Adipocyte (in vitro differentiated cells): ENCODE measurements at places on chromosomes 2 and 18.
A peak's percentile ranks its signal among the peaks of the same experiment; 100 is the strongest.

- DNase-seq = peak; percentile 49
Observed at GRCh38 chr18:27839141-27839540, 337.8 kb downstream of the CDH2 start.

- peak; percentile 17 for DNase-seq
Observed at GRCh38 chr2:9286554-9287399, 80.2 kb downstream of the ASAP2 start.

DNA sequence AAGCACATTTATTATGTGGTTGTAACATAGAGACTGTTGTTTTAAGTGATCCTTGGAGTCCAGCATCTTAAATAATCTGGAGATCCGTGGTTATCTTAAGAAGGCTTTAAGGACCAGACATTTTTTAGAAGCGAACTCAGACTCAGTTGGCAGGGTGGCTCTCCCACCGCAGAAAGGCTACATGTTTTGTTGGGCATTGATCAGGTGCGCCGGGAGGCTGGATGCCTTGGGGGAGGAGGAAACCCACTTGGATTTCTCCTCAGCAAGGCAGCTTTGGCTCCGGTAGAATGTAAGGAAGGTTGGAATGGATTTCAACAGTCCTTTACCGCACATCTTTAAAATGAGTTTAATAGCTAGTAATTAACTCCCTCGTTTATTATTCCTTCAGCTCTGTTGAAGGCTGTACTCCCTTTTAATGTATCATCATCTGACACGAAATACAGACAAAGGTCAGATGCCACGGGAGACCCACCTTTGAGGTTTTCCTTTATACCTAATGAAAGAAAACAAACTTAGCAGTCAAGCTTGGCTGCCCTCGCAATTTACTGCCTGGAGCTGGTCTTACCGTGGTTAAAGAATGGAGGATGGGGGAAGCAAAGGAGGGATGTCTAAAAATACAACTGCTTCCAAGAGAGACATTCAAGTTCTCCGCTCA is 1.2 kb downstream of the TMEM200C start:
- no peak for DNase-seq

- DNase-seq = no peak
Observed at GRCh38 chr2:219641390-219642068, 14.1 kb downstream of the SLC4A3 start.

DNA sequence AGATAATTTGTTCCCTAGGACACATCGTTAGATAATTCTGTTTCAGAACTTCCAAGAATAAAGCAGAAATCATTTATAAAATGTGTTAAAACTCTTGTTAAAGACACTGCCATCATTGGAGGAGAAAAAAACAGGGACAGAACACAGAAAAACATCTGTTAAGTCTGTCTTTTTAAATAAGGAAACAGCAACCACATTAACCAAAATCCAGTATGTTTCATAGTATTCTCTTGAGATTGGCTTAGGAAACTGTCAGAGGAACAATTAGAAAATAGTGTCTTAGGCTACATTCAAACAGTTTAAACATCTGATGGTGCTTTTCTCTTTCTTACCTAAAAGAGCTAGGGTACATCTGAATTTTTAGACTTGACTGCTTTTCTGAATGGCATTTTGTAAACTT is 81.6 kb downstream of the PMS1 start:
- DNase-seq = no peak

- DNase-seq = no peak
Observed at GRCh38 chr2:70505613-70506391, 47.8 kb downstream of the TGFA start.

DNA sequence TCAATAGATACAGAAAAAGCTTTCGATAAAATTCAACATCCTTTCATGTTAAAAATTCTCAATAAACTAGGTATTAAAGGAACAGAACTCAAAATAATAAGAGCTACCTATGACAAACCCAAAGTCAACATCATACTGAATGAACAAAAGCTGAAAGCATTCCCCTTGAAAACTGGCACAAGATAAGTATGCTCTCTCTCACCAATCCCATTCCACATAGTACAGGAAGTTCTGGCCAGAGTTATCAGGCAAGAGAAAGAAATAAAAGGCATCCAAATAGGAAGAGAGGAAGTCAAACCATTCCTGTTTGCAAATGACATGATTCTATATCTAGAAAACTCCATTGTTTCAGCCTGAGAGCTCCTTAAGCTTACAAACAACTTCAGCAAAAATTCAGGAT is 1145.8 kb upstream of the DDX18 start:
- DNase-seq = no peak

DNA sequence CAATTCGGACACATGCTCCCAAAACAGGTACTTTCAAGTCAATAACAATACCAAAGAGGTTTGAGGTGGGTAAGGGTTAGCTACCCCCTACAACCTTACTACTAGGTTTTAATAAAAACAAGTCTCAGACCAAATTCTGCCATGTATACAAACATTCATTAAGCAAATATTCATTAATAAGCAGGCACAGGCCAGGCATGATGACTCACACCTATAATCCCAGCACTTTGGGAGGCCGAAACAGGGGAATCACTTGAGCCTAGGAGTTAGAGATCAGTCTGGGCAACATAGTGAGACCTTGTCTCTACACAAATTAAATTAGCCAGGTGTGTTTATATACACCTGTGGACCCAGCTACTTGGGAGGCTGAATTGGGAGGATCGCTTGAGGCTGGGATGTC is 11.7 kb upstream of the ELAC1 start:
- DNase-seq = no peak

DNA sequence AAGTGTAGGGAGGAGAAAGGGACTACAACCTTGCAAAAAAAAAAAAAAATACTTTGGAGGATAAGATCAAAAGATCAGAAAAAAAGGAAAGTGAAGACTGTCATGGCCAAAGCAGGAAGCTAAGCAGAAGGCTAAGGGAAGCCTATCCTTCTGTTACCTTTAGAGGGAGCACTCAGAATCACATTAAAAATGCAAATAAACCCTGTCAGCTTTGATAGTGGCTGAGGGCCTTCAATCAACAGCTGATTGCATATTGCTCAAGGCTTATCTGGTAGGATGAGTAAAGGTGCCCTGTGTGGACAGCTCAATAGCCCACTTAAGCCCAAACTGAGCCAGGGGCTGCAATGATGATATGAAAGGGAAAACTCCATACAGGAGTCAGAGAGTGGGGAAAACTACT is 1021.2 kb downstream of the LRP1B start:
- peak; percentile 1 for DNase-seq

GRCh38 chr2:227462462-227462951 is 9.4 kb upstream of the AGFG1 start:
- DNase-seq = no peak

DNA sequence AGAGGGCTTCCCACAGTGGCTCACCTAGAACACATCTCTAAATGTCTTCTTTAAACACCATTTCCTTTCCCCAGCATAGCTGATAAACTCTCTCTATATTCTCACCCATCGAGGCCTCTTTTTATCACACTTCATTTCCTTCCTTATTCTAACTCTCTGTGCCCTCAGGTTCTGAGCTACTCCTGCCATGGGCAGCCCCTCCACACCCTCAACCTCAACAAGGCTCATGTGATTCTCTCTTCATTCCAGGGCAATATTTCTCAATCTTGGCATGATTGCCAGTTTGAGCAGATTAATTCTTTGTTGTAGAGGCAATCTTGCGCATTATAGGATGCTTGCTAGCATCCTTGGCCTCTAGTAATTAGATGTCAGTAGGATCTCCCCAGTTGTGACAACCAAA is 999.1 kb downstream of the TSN start:
- no peak for DNase-seq

- DNase-seq = no peak
Observed at GRCh38 chr18:463403-463802, 37.1 kb downstream of the COLEC12 start.

DNA sequence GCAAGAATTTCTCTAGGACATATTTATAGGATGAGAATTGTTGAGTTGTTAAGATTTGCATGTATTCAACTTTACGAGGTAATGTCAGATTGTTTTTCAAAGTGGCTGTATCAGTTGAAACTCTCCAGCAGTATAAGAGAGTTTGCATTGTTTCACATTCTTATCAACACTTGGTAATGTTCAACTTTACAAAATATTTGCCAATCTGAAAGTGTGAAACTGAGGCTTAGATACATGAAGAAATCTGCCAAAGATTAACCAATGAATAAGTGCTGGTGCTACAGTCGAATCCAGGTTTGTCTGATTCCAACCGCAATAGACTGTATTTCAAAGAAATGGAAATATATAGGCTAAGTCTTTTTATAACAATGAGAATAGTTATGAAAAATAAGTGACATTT is 117.0 kb downstream of the EHBP1 start:
- DNase-seq = no peak

- peak; percentile 73 for DNase-seq
Observed at GRCh38 chr2:168456521-168457189, 583 bp downstream of the CERS6 start.

DNA sequence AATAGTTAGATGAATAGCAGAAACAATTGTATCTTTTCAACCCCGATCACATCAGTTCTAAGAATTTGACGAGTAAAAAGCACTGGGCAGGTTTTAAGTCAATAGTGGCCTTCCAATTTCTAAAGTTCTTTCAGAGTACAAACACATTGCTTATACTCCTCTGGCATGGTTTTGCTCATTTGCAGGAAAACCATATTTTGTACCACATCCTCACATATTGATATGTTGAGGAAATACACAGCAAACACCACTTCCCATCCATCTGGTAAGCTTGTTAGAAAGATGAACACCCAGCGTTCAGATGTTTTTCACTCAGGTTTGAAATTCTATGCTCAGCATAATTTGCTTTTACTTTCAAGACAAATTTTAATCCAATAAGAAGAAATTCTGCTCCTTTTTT is 344.6 kb upstream of the ACVR2A start:
- DNase-seq = no peak

DNA sequence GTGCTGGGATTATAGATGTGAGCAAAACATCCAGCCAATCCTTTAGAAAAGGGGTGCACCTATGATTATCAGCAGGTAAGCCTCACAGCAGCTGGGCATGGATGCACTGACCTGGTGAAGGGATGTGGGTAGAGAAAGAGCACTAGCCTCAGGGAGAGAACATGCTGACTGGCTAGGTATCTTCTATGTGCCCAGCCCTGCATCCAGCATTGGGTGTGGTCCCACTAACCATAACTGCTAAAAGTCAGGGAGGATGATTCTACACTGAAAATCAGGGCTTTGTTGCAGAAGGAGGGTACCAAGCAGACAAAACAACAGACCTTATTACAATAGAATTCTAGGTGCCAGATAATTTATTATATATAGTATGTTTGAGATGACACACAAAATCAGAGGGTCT is 21.1 kb upstream of the RGPD8 start:
- no peak for DNase-seq

GRCh38 chr2:54775710-54776109 is 52.2 kb downstream of the EML6 start:
- DNase-seq = no peak

DNA sequence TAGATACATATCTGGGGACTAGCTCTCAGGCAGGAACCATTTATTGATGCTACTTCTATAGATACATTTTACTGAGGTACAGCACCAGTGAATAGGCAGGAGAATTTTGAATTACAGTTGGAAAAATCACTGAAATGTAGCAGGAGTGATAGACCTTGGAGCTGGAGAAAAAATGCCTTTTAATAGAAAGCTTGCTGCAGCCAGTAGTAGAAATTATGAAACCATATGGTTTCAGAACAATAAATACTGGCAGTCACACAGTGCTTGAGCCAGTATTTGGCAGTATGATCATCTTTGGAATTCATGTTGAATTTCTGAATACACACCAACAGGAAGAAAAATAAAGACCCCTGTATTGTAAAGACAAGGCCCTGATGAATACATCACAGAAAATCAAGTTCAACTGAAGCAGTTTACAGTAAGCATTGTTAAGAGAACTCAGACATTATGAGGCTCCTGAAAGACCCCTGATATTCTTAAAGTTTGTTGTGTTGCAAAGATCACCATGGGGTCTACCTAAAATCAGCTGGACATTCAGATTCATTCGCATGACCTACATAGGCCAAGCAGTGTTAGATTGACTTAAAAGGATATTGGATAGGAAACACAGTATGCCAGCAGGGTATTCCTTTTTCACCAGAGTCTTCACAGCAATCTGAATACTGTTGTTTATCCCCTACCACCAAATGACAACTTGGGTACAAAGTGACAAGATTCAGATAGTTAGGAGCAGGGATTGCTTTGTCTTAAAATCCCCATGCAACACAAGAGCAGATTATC is 139.0 kb downstream of the EHBP1 start:
- peak; percentile 14 for DNase-seq

DNA sequence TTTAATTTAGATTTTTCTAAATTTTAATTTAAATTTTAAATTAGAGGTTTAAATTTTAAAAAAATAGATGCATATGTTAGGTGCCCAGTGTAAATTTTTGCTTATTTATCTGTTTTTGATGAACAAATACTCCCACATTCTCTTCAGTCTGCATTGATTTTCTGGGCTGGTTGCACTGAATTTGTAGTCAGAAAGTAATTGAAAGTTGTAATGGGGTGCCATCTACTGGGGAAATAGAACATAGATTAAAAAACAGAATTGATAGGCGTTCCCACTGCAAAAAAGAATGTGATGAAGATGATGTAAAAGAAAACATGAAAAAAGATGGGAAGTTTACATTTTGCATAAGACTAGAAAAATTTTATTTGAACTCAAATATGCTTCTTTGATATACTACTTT is 51.7 kb upstream of the CCDC85A start:
- peak; percentile 80 for DNase-seq

DNA sequence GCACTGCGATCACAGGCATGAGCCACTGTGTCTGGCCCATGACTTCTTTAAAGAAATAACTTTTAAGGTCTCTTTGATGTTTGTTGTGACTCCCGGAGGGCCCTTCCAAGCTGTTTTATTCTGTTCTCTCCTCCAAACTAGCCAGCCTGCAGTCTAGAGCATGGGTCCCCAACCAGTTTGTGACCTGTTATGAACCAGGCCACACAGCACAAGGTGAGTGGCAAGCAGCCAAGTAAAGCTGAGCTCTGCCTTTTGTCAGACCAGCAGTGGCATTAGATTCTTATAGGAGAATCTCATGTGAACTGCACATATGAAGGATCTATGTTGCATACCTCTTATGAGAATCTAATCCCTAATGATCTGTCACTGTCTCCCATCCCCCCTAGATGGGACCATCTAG is 223.9 kb upstream of the RGPD4 start:
- no peak for DNase-seq

DNA sequence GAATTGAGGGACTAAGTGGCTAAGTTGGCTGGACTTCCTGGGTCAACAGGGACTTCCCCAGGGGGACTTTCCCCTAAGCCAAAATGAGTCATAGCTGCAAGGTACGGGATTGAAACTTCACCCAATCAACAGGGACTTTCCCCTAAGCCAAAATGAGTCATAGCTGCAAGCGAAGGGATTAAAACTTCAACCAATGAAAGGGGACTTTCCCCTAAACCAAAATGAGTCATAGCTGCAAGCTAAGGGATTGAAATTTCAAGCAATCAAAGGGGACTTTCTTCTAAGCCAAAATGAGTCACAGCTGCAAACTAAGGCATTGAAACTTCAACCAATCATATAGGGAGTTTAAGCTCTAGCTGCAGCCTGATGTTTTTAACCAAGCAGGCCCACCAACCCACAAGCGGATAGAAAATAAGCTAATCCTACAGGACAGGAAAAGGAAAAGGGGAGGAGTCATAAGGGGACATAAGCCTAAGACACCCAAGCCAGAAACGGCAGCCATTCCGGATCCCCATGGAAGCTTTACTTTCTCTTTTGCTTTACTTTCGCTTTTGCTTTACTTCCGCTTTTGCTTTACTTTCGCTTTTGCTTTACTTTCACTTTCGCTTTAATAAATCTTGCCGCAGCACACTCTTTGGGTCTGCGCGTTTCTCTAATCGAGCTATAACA is 1375.4 kb upstream of the CELF4 start:
- DNase-seq = no peak

- DNase-seq = peak; percentile 7
Observed at GRCh38 chr2:54387059-54387991, 68.8 kb upstream of the SPTBN1 start.

GRCh38 chr2:84830758-84831500 is 50.0 kb downstream of the TRABD2A start:
- no peak for DNase-seq
